ENCODE measurements at places on chromosomes 11 and 22.

DNA sequence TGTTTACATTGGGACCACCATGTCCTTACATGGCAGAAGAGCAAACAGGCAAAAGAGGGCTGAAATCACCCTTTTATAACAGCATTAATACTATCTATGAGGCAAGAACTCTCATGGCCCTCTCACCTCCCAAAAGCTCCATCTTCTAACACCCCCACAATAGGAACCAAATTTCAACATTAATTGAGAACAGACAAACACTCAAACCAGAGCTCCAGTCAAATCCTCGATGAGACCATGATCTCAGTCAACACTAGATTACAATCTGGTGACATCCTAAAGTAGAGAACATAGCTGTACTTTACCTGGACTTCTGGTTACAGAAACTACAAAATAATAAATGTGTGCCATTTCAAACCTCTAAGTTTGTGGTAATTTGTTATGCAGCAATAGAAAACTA is 25.1 kb downstream of the OR2AG2 start:
- no peak for DNase-seq

DNA sequence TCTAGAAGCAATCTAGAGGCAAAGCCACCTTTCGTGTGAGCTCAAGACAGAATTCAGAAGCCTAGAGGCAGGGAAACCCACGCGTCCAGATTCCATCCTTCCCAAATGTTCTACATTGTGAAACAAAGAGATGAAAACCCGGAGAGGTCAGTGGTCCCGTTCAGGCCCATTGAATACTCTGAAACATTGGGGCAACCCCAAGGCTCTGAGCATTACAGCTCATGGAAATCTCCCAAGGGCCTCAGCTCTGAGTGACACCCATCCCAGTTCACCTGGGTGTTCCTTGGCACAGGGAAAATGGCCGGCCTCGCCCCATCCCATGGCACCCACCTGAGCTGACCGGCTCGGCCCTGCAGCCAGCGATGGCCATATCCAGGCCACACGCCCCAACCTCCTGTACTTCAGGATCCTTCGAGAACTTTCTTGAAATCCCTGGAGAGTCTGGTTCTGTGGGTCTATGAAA is 128.6 kb upstream of the FGF3 start:
- DNase-seq = no peak

DNA sequence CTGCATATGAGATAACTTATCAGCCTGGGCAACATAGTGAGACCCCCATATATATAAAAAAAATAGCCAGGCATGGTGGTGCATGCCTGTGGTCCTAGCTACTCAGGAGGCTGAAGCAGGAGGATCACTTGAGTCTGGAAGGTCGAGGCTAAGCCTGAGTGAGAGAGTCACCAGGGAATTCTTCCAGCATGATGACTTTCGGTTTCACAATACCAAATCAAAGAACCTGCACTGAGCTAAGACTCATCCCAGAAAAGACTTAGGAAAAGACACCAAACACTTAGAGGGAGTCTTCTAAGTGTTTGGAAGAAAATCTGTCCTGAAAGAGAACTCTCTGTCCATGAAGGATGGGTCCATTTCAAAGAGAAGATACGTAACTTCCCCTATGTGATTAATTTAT is 12.7 kb downstream of the STK33 start:
- DNase-seq = no peak

DNA sequence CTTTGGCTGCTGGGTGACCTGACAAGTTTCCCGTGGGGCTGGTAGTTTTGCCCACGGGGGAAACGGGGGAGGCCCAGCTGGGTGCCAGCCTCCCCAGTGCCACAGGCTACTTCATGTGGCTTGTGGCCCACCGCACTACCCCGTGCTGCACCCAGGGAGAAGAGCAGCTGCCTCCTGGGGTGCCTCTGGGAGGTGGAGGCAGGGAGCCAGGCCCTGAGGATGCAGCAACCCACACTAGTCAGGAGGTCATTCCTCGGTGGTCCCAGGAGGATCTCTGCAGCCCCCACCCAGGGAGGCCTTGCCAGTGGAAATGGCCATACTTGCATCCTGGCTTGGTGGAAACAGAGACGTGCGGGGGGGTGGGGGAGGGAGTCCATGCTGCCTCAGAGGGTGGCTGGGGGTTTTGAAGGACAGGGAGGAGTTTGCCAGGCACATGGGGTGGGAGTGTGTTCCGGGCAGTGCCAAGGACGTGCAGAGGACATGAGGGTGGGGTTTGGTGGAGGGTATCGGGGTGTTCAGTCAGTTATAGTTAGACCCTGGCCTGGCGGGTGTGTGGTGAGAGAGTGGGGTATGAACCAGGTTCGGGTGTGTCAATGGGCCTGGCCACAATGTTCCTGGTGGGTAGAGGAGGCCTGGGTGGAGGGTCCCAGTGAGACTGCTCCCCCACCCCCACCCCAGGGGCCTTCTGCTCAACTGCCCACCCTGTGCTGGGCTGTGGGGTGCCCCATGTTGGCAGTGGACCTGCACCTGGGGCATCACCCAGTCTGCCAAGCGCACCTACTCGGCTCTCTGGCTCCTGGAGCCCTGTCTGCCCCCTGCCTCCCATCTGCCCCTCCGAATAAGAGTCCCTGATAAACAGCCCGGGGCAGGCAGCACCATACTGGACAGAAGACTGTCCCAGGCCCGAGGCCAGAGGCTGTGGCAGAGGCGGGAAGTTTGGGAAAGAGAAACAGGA is 3.8 kb downstream of the PIM3 start:
- DNase-seq = no peak

DNA sequence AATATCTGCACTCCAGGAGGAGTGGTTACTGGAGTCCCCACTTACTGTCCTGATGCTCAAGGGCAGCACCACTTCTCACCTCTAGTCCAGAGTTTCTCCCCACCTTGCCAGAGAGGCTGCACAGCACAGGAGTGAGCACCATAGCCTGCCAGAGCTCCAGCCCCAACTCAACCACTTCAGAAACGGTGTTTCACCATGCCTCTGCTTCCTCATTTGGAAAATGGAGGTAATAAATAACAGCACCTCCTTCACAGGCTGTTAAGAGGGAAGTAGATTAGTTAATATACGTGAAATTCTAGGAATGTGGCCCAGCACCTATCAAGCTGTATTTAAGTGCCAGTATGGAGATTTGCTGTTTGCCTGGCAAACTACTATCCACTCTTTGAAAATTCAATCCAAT is 63.0 kb downstream of the GALNT18 start:
- no peak for DNase-seq

GRCh38 chr11:66275396-66275795 is 2.6 kb upstream of the CNIH2 start:
- no peak for DNase-seq

- no peak for DNase-seq
These were observed 42.5 kb downstream of the SBF1 start for GRCh38 chr22:50432131-50432876.

GRCh38 chr11:72932132-72932570 is 117.9 kb downstream of the ATG16L2 start:
- no peak for DNase-seq

- no peak for DNase-seq
These were observed 45.6 kb downstream of the PITPNB start for GRCh38 chr22:27873472-27873871.

DNA sequence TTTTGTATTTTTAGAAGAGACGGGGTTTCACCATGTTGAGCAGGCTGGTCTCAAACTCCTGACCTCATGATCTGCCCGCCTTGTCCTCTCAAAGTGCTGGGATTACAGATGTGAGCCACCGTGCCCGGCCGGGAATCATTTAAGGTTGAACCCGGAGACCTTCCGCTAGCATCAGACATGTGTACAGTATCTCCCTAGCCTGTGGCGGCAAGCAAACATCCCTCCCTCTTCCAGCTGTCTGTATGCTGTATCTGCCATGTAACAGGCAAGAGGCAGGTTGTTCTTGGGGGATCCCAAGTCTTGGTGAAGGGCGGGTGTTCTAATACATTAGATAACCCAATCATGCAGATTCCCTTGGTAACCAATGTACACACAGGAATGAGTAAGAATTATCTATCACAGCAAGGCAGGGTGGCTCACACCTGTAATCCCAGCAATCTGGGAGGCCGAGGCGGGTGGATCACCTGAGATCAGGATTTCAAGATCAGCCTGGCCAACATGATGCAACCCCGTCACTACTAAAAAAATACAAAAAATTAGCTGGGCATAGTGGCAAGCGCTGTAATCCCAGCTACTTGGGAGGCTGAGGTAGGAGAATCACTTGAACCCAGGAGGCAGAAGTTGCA is 58.1 kb upstream of the RBFOX2 start:
- DNase-seq = no peak

DNA sequence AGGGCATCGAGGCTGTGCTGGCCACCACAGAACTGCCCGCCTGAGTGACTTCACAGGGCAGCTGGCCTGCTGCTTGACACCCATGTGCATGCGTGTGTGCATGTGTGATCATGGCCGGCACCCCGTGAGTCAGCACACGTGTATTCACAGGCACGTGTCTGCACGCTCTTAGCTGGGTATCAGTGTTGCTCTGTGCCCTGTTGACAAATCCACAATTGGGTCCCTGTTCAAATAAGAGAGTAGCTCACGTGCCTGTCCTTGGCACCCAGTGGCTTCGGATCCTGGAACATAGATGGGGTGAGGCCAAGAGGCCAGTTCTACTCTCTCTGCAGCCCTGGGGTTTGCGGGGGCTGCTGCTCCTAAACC is 14.0 kb downstream of the B3GAT1 start:
- DNase-seq = no peak

GRCh38 chr11:19226378-19227195 is 14.2 kb downstream of the E2F8 start:
- no peak for DNase-seq

GRCh38 chr11:116840746-116841296 is 3.4 kb upstream of the APOA1 start:
- DNase-seq = no peak

DNA sequence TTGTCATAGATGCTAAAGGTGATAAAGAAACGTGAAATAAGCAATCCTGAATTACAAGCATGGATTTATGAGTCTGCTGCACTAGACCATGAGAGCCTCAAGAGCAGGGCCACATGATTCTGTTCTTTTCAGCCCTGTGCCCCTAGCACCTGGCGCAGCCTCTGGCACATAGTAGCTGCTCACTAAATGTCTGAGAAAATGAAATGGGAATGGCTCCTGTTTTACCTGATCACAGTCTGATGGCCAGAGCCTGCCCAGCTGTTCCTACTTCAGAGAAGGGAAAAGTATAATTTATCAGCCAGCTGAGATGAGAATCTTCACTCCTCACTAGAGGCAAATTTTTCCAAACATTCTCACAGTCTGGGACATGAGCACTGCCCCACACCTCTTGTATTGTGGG is 10.7 kb upstream of the PKNOX2 start:
- no peak for DNase-seq

- DNase-seq = no peak
These were observed 717 bp upstream of the ZNF202 start for GRCh38 chr11:123742031-123742723.

Measured in activated CD4-positive, alpha-beta T cell treated with anti-CD3 and anti-CD28 coated beads for 24 hours (primary cell).